NCI-H2171 treated with DMSO at 0.1 percent for 48 hours (cell line): ENCODE measurements at places on chromosomes 3 and 15.

DNA sequence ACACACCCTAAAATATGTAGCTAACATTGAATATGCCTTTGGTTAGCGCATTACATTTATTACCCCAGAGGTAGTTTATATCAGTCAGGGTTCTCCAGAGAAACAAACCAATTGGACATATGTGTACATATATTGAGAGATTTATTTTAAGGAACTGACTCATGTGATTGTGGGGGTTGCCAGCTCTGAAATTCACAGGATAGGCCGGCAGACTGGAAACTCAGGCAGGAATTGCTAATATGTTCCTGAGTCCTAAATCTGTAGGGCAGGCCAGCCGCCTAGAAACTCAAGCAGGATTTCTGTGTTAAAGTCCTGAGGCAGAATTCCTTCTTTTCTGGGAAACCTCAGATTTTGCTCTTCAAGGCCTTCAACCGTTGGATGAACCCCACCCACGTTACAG lies 189.7 kb downstream of the CDIN1 start:
- DNase-seq, result no peak

GRCh38 chr3:152051501-152052404 lies 178.3 kb downstream of the SUCNR1 start:
- DNase-seq, result no peak

- DNase-seq, result peak; percentile 59
Observed at GRCh38 chr3:66441129-66441528, 59.7 kb downstream of the LRIG1 start.

- no peak for DNase-seq
Observed at GRCh38 chr3:160784853-160785252, 28.8 kb downstream of the PPM1L start.

- DNase-seq, result no peak
Observed at GRCh38 chr3:61683549-61684236, 122.3 kb downstream of the PTPRG start.
